Neural crest cell (in vitro differentiated cells): ENCODE measurements at places on chromosomes 11 and 22.
A peak's percentile ranks its signal among the peaks of the same experiment; 100 is the strongest.

DNA sequence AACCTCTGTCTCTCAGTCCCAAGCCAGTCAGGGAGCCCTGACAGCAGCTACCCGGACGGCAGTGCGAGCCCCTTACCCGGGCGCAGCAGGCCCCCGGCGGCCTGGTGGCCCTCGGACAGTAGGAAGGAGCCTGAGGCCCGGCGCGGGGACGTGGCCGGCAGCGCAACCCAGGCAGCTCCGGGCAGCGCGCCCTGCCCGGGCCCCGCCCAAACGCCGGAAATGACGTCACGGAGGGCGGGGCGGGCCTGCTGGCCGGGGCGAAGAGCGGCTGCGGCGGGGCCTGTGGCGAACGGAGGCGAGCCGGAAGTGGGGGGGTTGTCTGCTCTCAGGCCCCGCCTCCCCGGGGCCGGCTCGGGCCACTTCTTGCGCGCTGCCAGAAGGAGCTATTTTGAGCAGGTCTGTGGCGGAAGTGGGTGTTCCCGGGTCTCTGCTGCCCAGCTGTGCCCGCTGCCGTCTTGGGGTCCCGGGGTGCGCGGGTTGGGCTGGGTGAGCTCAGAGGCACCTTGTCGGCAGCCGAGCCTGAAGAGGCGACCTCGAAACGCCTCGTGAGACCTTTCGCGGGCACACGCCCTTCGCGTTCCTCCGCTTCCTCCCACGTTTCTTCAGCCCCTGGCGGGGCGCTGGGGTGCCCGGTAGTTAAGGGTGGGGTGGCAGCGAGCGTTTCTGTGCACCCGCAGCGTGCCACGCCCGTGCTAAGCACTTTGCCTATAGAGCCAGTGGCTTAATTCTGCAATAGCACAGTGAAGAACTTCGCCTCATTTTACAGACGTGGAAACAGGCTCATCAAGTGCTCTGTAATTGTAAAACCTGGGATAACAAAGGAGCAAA is at the start of gene C11orf24:
Gene C11orf24, minus strand, starts transcription at position 193 of the 828 bp plus-strand sequence. CDS start 8,206 bp downstream, outside the sequence.
- DNase-seq: peak; percentile 89

GRCh38 chr11:133082453-133082781 is 449.9 kb downstream of the OPCML start:
- no peak for DNase-seq

DNA sequence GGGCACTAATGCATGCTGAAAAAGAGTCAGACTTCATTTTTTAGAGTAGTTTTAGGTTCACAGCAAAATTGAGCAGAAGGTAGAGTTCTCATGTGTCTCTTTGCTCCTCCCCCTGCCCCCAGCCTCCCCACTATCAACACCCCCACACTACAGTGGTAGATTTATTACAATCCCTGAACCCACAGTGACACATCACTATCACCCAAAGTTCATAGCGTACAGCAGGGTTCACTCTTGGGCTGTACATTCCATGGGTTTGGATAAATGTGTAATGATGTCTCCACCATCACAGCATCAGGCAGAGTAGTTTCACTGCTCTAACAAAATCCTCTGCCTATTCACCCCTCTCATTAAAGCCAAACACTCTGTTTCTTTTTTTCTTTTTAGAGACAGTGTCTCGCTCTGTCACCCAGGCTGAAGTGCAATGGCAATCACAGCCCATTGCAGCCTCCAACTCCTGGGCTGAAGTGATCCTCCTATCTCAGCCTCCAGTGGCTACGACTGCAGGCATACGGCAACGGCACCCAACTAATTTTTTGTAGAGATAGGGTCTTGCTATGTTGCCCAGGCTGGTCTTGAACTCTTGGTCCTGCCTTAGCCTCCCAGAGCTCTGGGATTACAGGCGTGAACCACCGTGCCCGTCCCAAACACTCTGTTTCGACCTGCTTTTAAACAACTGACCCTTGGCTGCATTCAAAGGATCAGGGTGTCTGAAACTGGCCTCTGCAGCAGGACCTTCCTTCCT is 4.1 kb downstream of the BEST1 start:
- DNase-seq: no peak

DNA sequence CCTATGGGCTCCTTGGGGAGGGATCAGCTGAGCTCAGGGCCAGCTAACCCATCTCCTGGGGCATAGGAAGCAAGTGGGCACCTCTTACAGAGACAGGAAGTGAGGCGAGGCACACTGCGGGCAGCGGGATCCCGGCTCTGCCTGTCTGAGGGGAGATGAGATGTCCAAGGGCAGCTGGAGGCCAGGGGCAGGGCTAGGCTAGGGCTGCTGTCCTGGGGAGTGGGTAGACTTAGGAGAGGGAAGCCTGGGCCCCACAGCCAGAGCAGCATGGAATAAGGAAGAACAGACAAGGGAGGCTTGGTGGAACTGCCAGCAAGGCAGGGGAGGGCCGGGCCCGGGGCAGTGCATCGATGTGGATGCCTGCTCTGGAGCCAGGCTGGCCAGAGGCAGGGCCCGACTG is 76.3 kb downstream of the MORC2 start:
- DNase-seq: no peak

- DNase-seq: no peak
Observed at GRCh38 chr11:65530157-65530496, 5.2 kb downstream of the SCYL1 start.

DNA sequence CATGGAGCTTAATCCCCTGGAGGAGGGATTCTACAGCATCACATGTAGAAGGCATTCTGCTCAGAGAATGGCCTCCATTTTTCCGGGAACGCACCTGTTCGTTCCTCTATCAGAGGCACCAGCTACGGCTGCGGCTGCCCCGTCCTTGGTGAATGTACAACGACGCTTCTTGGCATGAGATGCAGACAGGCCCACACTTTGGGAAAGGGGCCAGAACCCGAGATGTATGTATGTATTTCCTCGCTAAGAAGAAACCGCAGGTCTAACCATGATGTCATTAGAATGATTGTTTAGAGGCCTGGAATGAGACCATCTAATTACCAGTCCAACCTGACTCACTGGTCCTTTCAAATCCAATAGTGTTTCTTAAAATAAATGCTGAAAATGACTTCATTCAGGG is 1293.4 kb downstream of the TBC1D22A start:
- no peak for DNase-seq
